ENCODE measurements at places on chromosomes 3 and 15.

DNA sequence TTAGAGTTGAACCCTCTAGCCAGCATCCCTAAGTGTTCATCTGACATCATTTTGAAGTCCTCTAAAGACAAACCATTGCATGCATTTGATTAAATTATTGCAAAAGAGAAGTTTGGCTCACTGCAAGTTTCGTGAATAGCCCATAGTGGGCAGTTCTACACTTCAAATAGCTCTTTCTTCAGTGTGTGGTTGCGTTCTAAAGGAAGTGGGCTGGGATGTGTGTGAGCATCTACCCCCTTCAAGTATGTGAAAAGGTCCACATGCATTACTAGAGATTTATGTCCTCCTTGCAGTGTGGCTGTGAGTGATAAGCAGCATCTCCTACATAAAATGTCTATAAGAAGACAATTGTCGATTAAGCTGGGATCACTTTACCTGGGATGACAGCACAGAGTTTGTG lies 54.6 kb downstream of the SST start:
- DNase-seq: no peak

- DNase-seq: no peak
Measured at GRCh38 chr3:125075738-125076137, 19.9 kb upstream of the HEG1 start.

- DNase-seq: no peak
Measured at GRCh38 chr15:83288381-83288801, 3.9 kb upstream of the BNC1 start.

GRCh38 chr15:51861557-51862359 lies 32.3 kb downstream of the TMOD3 start:
- DNase-seq: no peak

DNA sequence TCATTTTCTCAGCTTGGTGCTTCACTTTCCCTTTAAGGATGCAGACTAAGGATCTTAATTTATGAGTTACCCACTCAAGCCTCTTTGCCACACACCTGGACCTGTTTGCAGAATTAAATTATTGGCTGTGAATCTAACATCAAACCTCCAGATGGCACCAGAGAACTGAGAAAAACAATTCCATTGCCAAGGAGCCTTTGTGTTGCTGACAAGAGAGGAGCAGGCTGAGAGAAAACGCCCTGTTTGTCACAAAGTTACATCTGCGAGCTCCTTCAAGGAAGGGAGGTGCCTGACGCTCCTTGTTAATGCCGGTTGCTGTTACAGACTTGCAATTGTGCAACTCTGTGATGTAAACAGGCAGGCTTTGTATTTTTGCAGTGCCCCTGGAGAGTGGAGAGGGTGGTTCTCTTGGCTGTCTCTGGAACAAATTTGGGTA lies 36.3 kb upstream of the TMC3 start:
- peak; percentile 15 for DNase-seq

DNA sequence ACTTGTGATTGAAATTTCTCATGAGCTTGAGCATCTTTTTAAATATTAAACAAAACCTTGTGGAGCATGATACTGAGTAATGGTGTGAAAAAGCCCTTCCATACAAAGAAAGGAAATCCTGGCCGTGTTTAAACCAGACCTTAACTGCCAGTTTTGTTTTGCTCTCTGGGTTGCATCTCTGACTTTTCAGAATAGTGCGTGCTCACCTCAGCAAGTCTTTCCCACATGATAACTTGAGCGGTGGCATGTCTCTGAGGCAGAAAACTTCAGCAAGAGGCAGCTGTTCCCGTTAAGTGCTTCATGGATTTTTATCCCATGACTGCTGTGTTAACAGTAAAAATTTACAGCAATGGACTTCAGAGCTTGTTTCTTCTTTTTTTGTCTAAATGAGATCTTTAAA lies 393.3 kb downstream of the FEZF2 start:
- DNase-seq: no peak

- no peak for DNase-seq
Measured at GRCh38 chr3:171342783-171343420, 117.3 kb downstream of the TNIK start.

DNA sequence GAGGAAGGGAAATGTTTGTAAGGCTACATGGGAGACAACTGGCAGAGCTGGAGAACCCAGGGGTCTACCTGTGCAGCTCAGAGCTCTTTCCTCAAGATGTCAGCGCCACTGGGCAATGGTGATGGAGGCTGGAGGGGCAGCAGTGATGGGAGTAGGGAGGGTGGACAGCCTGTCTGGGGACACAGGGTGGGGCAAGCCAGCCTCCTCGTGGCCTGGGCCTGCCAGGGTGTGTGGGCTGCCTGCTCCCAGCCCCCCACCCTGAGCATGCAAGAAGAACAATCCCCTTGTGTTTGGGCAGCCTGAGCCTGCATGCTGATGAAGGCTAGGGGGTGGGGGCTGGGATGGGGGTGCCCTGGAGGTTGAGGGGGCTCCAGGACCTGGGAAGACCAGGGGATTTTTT lies 1.2 kb downstream of the PCBP4 start:
- no peak for DNase-seq

- peak; percentile 75 for DNase-seq
Measured at GRCh38 chr15:74615508-74616365, at the start of gene CLK3. TSS of gene CLK3 (plus strand) at chr15:74615836. CDS start at chr15:74619197, 3,361 bp downstream.

All from NCI-H2107 (cell line).